Anterior cingulate cortex (tissue), 58 donors: ENCODE measurements at places on chromosomes 6 and 20.

GRCh38 chr6:47161176-47161687, 119.1 kb upstream of the ADGRF1 start:
- DNase-seq, result no peak

DNA sequence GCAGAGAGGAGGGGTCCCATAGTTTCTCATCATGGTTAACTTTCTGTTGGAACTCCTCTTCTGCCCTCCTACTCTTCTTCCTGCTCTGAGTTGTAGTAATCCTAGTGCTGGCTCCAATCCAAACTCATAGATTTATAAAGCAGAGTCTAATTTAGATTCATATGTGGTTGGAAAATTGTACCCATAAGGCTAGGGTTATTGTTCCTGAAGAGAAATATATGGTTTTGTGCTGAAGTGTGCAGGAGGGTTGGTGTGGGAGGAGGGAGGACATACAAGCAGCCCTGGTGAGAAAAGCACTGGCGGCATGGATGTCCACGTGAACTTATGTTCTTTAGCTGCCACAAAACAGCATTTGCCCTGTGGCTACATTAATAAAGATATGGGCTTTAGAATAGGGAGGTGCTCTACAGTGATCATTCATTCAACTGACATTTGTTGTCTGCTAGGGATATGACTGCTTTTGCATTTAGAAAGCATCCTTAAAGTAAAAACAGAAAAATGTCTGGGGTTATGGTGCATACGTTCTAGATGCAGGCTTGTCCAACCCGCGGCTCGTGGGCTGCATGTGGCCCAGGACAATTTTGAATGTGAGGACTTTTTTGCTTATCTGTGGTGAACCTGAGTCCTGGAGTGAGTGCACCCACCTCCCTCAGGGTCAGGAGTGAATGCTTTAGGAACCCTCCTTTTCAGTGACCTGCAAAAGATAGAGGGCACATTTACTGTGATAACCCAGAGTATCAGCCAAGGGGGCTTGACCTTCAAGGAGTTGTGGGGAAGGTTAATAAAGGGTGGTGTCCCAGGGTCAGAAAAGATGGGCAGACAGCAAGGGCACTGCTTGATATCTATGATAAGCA, 4.1 kb downstream of the HLA-A start:
- no peak for DNase-seq

- no peak for DNase-seq
These were observed 121.2 kb downstream of the INSM1 start for GRCh38 chr20:20489054-20489453.

DNA sequence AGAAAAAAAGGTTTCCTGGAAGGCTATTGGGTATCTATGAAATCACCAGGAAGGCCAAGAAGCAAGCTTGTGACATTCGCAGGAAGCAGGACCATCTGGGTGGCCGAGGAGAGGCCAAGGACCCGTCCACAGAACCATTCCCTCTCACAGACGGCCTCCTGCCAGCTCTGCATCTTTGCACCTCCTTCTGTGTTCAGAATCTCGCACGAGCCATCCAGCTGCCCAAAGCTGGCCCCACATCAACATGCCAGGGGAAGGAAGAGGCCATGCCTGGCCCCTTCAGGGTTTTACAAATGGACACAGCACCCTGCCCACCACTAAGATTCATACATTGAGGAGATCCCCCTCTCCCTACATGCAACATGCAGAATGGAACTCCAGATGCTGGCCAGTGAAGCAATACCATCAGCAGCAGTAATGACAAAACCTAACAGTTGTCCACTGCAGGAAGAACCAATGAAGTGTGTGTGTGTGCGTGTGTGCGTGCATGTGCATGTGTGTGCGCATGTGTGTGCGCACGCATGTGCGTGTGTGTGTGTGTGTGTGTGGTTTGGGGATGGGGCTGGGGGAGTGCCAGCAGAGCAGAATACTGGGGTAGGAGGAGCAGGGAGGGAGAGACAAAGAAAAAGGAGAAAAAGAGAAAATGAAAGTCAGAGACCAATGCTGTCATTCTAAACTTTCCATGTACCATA, 184.2 kb upstream of the FOXQ1 start:
- no peak for DNase-seq

DNA sequence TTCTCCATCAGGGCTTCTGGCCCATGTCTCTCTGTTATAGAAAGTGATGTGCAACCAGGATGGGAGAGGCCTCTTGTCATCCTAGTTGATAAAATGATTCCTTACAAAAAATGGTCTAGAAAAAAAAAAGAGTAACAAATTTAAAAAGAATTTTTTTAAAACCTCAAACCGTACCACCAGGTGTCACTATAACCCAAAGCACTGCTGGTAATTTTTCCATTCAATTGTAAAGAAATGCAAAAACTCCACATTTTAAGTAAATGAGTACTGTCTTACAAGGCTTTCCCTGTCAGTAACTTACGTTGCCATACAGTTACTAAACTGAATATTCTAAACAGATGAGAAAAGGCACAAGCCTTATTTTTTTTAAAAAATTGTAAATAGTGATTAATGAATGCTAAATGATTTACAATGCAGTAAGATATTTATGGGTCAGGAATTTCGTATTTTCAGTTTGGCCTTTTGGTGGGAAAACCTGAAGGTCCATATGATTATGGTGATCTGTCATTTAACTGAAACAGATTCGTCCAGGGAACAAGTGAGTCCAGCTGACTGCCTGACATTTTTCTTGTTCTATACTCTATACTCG, 95.4 kb downstream of the OGFRL1 start:
- no peak for DNase-seq

DNA sequence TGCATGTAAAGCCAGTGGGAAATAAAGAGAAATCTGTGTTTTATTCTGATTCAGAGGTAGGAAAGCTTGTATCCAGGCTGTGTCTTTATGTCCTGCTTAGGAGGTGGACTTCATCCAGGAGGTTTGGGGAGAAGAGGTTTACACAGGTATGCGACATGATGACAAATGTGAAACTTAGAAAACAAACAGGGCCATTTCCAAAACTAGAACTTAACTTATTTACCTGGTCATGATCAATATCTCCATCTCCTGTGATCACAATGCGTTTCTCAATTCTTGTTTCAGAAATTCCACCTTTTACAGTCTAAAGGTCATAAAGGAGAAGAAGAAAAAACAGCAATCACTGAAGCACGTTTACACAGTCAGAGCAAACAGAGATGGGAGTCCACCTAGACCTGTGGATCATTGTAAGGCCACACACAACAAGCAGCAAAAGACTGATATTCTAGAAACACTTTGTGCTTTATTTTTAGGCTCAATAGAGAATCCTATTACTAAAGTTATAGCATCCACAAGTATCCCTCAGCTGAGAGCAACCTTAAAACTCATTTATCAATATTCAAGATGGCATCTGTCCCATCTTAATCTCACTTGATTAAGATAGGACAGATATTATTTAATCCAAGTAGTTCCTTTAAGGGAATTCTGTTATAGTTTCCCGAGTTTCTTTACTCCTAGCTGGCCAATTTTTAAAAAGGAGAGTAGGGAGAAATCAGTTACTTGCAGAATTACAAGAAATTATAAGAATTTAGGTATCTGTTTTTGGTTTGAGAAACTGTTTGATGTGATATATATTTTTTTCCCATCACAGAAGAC, 36.4 kb downstream of the SMLR1 start:
- no peak for DNase-seq

- DNase-seq, result no peak
These were observed 85.7 kb downstream of the NFATC2 start for GRCh38 chr20:51456511-51457509.
